CD4-positive, alpha-beta T cell treated with Interleukin-1 beta for 1 hour (primary cell): ENCODE measurements at places on chromosomes 6 and 20.

GRCh38 chr6:29647927-29648642 is 8.8 kb upstream of the MOG start:
- DNase-seq = no peak

DNA sequence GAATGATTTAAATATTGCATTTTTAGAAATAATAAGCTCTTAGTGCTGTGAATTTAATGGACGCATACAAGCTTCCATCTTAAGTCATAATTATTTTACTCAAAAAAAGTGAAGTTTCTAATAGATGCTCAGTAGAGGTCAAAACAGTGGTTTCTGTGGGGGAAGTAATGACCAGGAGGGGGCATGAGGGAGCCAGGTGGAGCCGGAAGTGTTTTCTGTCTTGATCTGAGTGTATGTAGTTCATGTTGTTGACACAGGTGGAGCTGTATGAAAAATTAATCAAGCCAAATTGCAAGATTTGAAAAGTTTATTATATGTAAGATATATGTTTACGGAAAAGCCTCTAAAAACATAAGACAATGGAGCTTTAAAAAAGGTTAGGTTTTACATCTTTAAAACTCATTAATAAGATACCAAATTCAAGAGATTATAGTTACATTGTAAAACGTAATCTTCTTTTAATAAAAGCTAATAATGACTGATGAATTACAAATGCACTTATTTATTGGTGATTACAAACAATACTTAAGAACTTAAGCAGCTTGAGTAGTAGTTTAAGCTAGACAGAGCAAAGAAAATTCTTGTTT is 68.0 kb downstream of the PLAGL1 start:
- peak; percentile 70 for DNase-seq

DNA sequence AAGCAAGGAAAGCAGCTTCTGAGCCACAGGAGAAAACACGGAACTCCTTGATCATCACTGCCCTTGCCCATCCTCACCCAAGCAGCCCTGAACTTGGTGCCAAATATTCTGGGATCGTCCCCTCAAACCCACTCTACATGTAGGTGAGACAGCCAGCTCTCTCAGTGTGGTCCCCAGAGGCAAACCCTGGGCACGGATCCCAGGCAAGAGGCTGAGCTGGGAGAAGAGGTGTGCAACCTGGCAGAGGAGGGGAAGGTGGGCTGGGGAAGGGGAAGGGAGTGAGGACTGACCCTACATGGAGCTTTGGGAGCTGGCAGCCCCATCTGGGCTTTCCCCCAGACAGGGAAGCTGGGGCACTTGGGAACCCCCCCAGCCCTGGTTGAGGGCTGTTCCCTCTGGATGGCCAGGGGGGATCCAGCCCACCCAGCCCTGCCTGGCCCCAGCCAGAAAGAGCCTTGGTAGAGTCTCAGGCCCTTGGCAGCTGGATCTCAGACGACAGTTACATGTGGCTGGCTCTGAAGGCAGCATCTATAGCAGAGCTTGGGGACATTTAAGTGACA is 186.2 kb upstream of the CST7 start:
- DNase-seq = no peak

DNA sequence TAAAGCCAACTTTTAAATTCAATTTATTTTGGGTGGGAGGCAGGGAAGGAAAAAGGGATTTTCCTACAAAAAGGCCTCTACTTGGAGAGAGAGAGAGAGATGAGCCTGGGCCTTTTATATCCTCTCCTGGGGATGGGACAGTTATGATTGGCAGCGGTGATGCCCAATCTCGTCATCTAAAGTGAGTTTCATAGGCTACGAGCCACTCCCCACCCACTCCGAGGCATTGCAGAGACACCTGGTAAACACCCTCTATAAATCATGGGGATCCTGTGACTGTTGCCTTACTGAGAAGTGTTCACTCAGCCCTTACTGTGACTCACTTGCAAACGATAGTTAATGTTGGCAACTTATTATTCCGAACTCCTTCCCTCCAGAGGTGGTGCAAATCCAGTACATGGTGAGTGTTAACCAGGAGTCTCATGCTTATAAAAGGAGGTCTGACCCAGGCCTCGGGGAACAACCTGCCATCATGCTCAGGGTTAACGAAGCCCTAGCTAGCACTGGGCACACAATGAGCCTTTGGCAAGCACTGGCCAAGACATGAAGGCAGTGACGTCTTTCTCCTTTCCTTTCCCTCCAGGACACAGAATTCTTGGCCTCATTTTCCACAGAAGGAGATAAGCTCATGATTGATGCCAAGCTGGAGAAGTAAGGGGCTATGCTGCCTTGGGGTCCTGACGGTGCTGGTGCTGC is 20.5 kb downstream of the BPIFB4 start:
- no peak for DNase-seq

- no peak for DNase-seq
Measured at GRCh38 chr6:82617648-82618047, 254.0 kb downstream of the TPBG start.

GRCh38 chr6:53707108-53707897 is 41.7 kb upstream of the KLHL31 start:
- no peak for DNase-seq

- no peak for DNase-seq
Measured at GRCh38 chr6:35717449-35718374, 19.1 kb upstream of the ARMC12 start.

- DNase-seq = no peak
Measured at GRCh38 chr20:58150772-58151171, 77.7 kb downstream of the ANKRD60 start.

DNA sequence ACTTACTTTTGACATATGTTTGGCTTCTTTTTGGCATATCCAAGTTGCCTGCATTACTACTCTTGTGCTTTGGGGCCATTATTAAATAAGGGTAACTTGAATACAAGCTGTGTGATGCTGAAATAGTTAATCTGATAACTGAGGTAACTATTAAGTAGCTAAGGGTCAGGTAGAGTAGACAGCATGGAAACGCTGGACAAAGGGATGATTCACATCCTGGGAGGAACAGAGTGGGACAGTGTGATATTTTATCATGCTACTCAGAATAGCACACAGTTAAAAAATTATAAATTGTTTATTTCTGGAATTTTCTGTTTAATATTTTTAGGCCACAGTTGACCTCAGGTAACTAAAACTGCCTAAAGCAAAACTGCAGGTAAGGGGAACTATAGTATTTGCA is 483.9 kb downstream of the RFPL4B start:
- DNase-seq = no peak

- no peak for DNase-seq
Measured at GRCh38 chr6:90976341-90976740, 389.5 kb upstream of the MAP3K7 start.

DNA sequence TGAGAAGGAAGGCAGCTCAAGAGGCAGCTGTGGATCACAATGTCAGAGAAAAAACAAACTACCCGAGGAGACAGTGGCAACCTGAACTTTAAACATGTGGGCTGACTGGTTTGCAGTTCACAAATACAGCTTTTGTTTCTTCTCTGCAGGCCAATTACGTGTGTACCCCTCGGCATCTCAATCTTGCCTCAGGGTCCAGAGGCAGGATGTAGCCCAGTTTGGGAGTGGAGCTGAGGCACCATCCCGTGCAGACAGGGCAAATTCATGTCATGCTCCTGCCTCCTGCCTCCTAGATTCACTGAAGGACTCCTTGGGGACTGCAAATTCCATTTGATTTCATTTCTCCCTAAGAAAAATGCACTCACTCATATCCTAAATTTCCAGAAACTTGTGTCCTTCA is 94.2 kb upstream of the KCNK16 start:
- DNase-seq = no peak

GRCh38 chr6:33963136-33963750 is 159.4 kb upstream of the MLN start:
- DNase-seq = no peak

GRCh38 chr20:53623454-53624211 is 30.0 kb upstream of the ZNF217 start:
- DNase-seq = peak; percentile 28

DNA sequence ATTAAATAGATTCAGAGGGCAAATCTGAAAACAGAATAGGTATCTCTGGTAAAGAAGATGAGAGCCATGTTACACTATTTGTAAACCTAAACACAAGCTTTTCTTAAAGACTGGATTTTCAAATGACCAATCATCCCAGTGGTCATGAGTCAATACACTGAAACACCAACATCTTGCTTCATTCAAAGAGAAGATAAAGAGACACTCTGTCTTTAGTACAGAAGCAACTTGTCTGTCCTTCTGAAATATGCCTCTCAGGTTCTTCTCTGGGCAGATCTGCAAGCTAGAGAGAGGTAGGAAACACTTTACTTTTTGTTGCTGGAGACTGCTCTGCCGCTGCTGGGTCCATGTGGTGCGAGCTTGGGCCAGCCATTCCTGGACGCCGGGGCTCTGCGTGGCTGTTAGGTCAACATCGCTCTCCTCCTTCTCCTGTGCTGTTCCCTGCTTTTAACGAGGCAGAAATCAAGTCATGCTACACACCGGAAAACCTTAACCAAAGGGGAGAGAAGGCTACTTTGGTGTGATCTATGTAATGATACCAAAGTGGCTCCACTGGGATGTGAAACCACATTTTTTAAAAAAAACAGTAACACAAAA is 368.2 kb downstream of the SYNE1 start:
- no peak for DNase-seq

- DNase-seq = no peak
Measured at GRCh38 chr6:53945765-53946407, 151.1 kb downstream of the LRRC1 start.

- DNase-seq = peak; percentile 51
Measured at GRCh38 chr6:143397227-143398222, 53.0 kb downstream of the ADAT2 start.

DNA sequence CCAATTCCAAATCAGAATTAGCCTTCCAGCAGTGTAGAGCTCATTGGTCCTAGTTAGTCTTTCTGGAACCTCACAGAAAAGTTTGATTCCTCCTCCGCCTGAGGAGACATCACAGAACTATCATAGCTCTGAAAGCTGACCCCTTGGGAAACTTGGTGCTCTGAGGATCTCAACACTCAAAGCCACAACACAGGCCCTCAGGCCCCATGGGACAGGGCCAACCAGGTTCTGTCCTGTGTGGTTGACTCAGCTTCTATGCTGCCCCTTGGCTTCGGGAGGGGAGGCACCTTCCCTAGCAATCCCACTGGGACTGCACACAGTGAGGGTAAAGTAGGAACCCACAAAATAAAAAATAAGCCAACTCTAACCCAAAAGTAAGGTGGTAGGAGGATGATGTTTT is 237.5 kb upstream of the ECI2 start:
- no peak for DNase-seq

GRCh38 chr6:10580570-10580969 is 59.4 kb downstream of the GCNT2 start:
- DNase-seq = no peak

DNA sequence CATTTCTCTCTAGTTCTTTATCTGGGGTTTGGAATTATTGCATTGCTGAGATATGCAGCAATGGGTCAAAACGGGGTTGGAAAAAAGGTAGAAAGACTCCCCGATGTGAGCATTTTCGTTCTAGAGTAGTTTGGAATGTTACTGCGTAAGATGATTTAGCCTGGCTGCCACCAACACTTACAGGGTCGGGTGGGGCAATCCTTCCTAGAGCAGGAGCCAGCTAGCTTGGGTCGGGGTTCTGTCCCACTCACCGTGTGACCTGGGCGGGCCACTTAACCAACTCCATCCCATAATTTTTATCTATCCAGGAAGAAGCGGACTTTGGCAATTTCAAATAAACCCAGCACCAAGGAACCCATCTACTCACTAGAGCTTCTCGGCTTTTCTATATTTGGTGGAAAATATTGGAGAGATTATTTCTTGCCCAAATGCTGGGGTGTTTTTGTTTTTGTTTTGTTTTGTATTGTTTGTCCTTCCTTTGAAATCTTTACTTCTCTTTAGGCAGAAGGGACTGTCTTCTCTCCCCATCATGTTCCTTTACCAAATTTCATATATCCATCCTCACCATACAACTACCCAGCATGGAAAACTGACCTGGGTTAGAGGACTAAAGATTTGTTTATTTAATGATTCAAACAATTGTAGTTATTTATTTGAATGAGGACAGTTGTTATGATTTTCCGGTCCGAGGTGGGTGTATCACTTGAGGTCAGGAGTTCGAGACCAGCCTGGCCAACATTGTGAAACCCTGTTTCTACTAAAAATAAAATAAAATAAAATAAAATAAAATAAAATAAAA is 72.4 kb downstream of the GPX5 start:
- no peak for DNase-seq

GRCh38 chr6:51960419-51960818 is 127.0 kb downstream of the PKHD1 start:
- DNase-seq = no peak

DNA sequence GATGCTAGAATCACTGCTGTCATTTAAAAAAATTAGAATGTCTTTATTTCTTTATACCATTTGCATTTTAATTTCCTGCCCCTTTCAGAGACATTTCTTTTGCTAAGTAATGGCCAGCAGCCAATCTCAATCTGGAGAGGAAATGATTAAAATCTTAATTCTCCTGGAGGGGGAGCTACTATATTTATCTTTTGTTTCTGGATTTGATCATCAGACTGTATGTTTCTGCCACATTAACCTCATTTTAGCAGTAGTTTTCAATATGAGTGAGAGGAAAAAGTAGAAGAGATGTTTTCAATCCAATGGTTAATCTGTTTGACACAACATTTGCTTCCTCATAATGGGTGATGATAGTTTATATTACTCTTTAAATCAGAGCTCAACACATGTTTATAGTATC is 138.0 kb downstream of the FUT9 start:
- no peak for DNase-seq

DNA sequence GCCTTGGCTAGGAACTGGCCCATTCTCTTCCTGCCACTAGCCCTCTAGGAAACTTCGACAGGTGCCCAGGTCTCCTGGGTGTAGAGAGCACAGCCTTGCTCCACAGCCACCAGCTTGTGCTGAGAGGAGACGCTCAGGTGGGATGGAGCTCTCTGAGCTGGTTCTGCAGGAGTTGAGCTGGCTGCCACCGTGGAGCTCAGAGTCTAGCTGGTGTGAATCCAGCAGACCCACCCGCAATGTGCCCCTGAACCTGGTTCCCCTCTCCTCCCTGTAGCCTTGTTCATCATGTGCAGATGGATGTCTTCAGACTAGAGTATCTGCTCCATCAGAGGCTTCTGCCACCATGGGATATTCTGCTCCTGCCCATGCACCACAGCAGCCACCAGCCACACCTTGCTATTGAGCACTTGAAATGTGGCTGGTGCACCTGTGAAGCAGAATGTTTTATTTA is 222.5 kb downstream of the SYNDIG1 start:
- DNase-seq = no peak

DNA sequence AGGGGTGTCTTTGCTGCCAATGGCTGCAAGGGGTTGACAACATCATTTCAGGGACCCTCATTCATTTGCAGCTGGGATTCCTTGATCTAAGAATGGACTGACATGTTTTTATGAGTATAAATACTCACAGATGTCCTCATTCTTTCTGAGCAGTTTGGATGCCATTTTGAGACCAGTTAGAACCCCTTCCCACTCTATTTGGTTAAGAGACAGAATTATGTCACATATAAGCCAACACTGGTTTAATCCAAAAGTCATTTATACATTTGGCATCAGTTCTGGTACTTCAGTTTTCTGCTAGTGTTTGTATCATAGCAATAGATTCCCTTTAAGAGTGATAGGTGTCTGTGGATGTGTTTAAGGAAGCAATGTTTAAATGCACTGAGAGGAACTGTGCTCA is 248.8 kb downstream of the SAMD5 start:
- DNase-seq = no peak
